Suprapubic skin (tissue), 4 donors: ENCODE measurements at places on chromosomes 4 and X. TPM values are rescaled to one million over a fixed set of nuclear protein-coding genes. Genes with fewer than 3 reads are reported as not detected.

Gene HERC5
- 2.2 TPM for total RNA-seq

- DNase-seq, result no peak
Measured at GRCh38 chrX:94850811-94851210, 1176.8 kb downstream of the FAM133A start.

DNA sequence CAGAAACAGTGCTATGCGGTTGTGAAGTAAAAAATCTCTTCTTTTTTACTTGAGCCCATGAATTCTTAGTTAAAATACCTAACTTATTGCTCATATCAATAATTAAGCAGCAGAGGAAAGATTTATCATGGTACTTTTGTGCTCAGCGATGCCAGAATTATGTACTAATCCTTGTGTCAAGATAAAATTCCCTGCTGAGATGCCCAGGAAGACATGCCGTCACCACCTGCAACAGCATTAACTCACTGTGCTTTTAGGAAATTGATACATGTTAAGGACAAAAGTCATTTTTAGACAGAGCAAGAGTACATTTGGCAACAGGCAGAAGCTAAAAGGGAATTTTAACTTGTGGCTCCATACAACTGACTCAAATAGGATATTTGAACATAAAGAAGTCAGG, 138.9 kb downstream of the NPNT start:
- no peak for DNase-seq

DNA sequence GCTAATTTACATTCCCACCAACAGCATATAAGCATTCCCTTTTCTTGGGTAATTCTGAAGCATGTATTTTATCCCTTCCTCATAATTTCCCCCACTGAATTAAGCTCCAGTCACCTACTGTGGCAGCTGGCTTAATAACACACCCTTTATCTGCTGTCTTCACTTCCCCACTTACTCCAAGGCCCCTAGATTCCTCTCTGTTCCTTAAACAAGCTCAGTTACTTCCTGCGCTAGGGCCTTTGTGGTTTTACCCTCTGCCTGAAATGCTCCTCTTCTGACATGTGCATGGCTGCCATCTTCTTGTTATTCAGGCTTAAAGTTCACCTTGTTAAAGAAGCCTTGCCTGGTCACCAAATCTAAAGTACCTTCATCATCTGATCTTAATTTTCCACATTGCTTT, 47.2 kb upstream of the RPS6KA3 start:
- no peak for DNase-seq

DNA sequence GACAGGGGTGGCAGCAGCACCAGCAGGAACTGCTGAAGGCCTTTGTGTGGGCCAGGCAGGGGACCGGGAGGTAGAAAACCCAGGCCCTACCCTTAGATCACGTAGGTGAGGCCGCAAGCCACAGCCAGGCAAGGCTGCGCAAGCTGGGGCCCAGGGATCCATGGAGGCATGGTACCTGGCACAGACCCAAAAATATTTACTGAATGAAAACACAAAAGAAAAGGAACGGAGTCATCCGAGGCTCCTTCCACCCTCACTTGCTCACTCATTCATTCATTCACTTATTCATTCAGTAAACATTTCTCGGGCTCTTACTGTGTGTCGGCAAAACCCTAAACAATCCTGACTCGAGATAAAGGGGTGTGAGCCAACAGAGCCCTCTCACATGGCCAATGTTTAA, 102.3 kb downstream of the BCOR start:
- no peak for DNase-seq
